Activated T-helper 1 cell treated with anti-CD3 and anti-CD28 coated beads, Interleukin-12 subunit alpha, Interleukin-12 subunit beta, Interleukin-2, Interleukin-4 antibody, amounts not matched to agents 30 ng/mL and 10 ng/mL and 1 ng/mL, durations not matched to agents 14 hours and 24 hours and 36 hours (primary cell): ENCODE measurements at places on chromosomes 16 and 17.
A peak's percentile ranks its signal among the peaks of the same experiment; 100 is the strongest.

- no peak overlapping the region for H3K4me3 ChIP-seq
- H3K4me1 ChIP-seq = no peaks in the 10 kb centered on the region
- H3K36me3 ChIP-seq = no peaks in the 10 kb centered on the region
- H3K27me3 ChIP-seq = no peaks in the 10 kb centered on the region
- DNase-seq = no peak
These were observed 14.1 kb upstream of the CCDC154 start for GRCh38 chr16:1458336-1458976.

GRCh38 chr17:57086069-57086930 is 1.3 kb downstream of the AKAP1 start:
- H3K27ac ChIP-seq = peak overlapping the region; percentile 54
- peak overlapping the region; percentile 87 for H3K4me3 ChIP-seq
- peaks cover 5% of the 10 kb centered on the region for H3K36me3 ChIP-seq
- peak; percentile 22 for DNase-seq
- H3K4me1 ChIP-seq = peaks cover 29% of the 10 kb centered on the region
- peaks cover 3% of the 10 kb centered on the region for H3K27me3 ChIP-seq

GRCh38 chr17:45150911-45151809 is 2.9 kb downstream of the HEXIM1 start:
- H3K36me3 ChIP-seq = peaks cover 17% of the 10 kb centered on the region
- DNase-seq = no peak
- H3K4me1 ChIP-seq = peaks cover 28% of the 10 kb centered on the region
- peak overlapping the region; percentile 96 for H3K4me3 ChIP-seq
- H3K27me3 ChIP-seq = no peaks in the 10 kb centered on the region
- peak overlapping the region; percentile 67 for H3K27ac ChIP-seq

- peaks cover 25% of the 10 kb centered on the region for H3K36me3 ChIP-seq
- H3K4me3 ChIP-seq = no peak overlapping the region
- H3K27me3 ChIP-seq = no peaks in the 10 kb centered on the region
- DNase-seq = peak; percentile 14
These were observed 64.0 kb downstream of the MYO18A start for GRCh38 chr17:29115961-29116803.

- peak within 1 kb of the TSS; percentile 98 for H3K27ac ChIP-seq
- no peaks in the 10 kb centered on the region for H3K36me3 ChIP-seq
- DNase-seq = peak; percentile 92
- peaks cover 6% of the 10 kb centered on the region for H3K27me3 ChIP-seq
- peaks cover 14% of the 10 kb centered on the region for H3K4me1 ChIP-seq
These were observed at the start of gene FAM234A for GRCh38 chr16:234468-235305. TSS of gene FAM234A (plus strand) at chr16:234821. CDS start at chr16:254414, 19,593 bp downstream.

DNA sequence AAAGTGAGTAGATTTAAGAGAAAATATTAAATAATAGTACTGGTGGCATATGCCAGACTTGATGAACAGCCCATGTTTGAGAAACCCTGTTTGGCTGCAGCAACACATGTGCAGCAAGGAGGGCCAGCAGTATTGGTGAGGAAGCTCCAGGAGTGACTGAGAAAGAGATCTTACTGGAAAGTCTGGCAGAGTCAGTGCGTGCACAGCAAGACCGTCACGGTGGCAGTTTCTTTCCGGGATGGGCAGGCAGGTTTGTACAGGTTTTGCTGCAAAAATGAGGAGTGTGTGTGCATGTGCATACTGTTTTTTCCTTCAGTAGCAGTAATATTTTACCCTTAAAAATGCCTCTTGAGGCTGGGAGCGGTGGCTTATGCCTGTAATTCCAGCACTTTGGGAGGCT is 41.4 kb downstream of the KSR1 start:
- no peak overlapping the region for H3K27ac ChIP-seq
- peaks cover 53% of the 10 kb centered on the region for H3K4me1 ChIP-seq
- no peaks in the 10 kb centered on the region for H3K27me3 ChIP-seq
- no peak for DNase-seq
- H3K4me3 ChIP-seq = no peak overlapping the region

- no peaks in the 10 kb centered on the region for H3K36me3 ChIP-seq
- DNase-seq = no peak
- H3K4me1 ChIP-seq = no peaks in the 10 kb centered on the region
- H3K4me3 ChIP-seq = no peak overlapping the region
- no peak overlapping the region for H3K27ac ChIP-seq
These were observed 370.1 kb upstream of the ZFHX3 start for GRCh38 chr16:73418051-73418450.

GRCh38 chr16:78869492-78869891 is 731.0 kb downstream of the MAF start:
- no peak overlapping the region for H3K27ac ChIP-seq
- H3K4me3 ChIP-seq = no peak overlapping the region
- H3K4me1 ChIP-seq = no peaks in the 10 kb centered on the region
- no peaks in the 10 kb centered on the region for H3K27me3 ChIP-seq
- H3K36me3 ChIP-seq = no peaks in the 10 kb centered on the region

GRCh38 chr16:89295071-89295900 is 77.8 kb downstream of the ZNF778 start:
- no peak overlapping the region for H3K4me3 ChIP-seq
- H3K36me3 ChIP-seq = peaks cover 7% of the 10 kb centered on the region
- H3K27ac ChIP-seq = no peak overlapping the region
- no peaks in the 10 kb centered on the region for H3K27me3 ChIP-seq

DNA sequence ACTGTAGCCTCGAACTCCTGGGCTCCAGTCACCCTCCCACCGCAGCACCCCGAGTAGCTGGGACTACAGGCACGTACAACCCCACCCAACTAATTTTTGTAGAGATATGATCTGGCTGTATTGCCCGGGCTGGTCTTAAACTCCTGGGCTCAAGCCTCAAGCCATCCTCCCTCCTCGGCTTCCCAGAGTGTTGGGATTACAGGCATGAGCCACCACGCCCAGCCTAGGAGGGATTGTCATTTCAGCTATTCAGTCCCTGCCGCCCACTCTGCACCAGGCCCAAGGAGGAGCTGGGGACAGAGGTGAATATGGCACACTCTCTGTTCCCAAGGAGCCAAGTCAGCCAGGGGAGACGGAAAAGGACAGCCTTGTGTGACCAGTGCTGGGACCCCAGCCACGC is 256.2 kb downstream of the PARN start:
- H3K4me3 ChIP-seq = no peak overlapping the region
- no peak overlapping the region for H3K27ac ChIP-seq
- H3K36me3 ChIP-seq = no peaks in the 10 kb centered on the region
- H3K4me1 ChIP-seq = no peaks in the 10 kb centered on the region
- DNase-seq = no peak
- no peaks in the 10 kb centered on the region for H3K27me3 ChIP-seq

DNA sequence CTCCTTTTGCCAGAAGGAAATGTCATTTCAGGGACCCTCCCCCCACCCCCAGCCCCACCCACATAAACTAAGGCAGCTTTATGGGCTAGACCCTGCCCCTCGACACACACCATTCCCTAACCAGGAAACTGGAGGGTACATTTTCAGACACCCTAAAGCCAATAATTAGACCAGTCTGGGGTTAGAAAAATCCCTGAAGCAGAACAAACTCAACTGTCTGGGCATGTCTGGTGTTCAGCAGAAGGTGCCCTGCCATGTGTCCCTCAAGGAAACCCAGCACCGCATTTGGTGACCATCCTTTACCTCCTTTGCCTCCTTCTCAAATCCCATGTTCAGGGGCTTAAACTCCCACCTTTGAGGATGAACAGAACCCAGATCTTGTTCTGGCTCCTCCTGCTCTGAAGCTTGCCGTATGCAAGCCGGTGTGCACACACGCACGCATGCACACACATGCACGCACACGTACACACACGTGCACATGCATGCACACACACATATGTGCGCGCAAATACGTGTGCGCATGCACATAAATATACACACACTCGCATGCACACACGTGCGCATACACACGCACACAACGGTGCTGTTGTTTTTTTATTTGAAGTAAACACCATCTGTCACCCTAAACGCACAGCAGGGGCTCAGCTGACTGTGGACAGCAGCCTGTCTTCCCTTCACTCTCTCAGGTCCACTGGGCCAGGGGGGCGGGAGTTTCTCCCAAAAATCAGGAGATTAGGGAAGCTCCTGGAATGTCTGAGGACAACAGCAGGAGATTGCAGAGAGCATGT is 156.8 kb upstream of the TNRC6C start:
- peaks cover 37% of the 10 kb centered on the region for H3K27me3 ChIP-seq
- H3K27ac ChIP-seq = no peak overlapping the region
- H3K4me3 ChIP-seq = no peak overlapping the region
- no peaks in the 10 kb centered on the region for H3K4me1 ChIP-seq
- no peak for DNase-seq

DNA sequence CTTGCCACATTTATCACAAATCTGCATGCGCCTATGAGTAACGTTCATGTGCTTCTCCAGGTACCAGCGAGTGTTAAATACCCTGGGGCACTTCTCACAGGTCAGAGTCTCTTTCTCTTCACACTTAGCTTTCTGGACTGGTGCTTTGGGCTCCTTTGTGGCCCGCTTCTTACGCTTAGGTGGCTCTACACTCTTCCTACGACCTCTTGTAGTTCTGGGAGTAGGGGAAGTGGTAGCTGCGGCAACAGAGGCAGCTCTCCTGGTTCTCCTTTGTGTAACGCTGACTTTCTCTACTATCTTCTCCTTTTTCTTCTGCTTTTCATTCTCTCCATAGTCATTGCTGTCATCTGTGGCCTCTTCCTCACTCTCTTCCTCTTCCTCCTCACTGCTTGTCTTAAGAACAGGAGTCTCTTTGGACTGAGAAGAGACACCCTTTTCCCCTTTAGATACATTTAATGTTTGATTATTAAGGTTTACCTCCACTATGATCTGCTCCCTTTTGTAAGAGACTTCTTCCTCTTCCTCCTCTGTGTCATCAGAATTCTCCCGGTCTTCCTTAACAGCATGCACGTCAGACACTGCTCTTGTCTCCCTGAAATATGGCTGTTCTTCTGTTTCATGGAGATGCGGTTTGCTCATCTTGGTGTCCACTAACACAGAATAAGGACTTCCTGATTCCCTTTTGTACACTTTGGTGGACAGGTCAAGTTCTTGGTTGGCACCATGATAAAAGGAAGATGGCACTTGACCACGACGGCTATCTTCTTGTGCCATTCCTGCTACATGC is 45.0 kb downstream of the ZNF652 start:
- H3K27ac ChIP-seq = no peak overlapping the region
- no peak overlapping the region for H3K4me3 ChIP-seq
- DNase-seq = no peak
- peaks cover 14% of the 10 kb centered on the region for H3K36me3 ChIP-seq
- H3K4me1 ChIP-seq = peaks cover 30% of the 10 kb centered on the region

- peaks cover 12% of the 10 kb centered on the region for H3K27me3 ChIP-seq
- H3K27ac ChIP-seq = no peak overlapping the region
- H3K36me3 ChIP-seq = no peaks in the 10 kb centered on the region
- no peak for DNase-seq
- no peaks in the 10 kb centered on the region for H3K4me1 ChIP-seq
These were observed 40.1 kb upstream of the ZFP90 start for GRCh38 chr16:68499006-68499405.

DNA sequence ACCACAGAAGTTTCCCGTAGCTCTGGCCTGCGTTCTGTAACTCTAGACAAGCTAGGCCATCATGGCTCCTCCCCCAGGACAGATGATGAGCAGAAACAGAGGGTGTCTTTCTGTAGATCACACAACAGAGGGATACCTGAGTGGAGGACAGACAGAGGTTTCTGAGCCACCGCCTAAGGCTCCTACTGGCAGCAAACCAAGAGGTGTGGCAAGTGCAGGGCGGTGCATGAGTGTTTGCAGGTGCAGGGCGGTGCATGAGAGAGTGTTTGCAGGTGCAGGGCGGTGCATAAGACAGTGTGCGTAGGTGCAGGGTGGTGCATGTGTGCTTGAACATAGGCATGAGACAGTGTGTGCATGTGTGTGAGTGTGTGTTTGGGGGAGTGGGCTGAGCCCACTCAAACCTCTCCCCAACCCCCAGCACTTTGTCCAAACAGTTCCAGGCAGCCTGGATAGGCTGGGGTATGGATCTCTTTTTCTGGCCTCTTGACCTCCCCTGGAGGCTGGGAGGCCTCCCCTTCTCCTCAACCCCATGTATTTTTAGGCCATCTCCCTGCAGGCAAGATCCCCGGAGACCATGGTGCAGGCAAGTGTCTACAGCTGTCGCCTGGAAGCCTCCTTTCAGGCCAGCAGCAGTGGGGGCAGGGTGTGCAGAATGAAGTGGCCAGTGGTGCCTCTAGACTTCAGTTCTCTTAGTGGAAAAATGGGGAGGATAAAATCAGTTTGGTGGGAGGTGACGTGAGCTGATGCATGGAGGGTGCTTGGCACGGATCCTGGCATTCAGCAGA is 53.4 kb upstream of the CBX4 start:
- no peak overlapping the region for H3K27ac ChIP-seq
- no peaks in the 10 kb centered on the region for H3K4me1 ChIP-seq
- no peaks in the 10 kb centered on the region for H3K36me3 ChIP-seq
- H3K27me3 ChIP-seq = peaks cover 10% of the 10 kb centered on the region
- H3K4me3 ChIP-seq = no peak overlapping the region

- no peak for DNase-seq
- H3K27ac ChIP-seq = no peak overlapping the region
- H3K27me3 ChIP-seq = no peaks in the 10 kb centered on the region
- H3K36me3 ChIP-seq = no peaks in the 10 kb centered on the region
These were observed 165.7 kb upstream of the CDH8 start for GRCh38 chr16:62201911-62202310.

GRCh38 chr16:29712809-29713208 is 33.0 kb downstream of the C16orf54 start:
- peaks cover 16% of the 10 kb centered on the region for H3K4me1 ChIP-seq
- no peak overlapping the region for H3K27ac ChIP-seq
- H3K27me3 ChIP-seq = peaks cover 6% of the 10 kb centered on the region

DNA sequence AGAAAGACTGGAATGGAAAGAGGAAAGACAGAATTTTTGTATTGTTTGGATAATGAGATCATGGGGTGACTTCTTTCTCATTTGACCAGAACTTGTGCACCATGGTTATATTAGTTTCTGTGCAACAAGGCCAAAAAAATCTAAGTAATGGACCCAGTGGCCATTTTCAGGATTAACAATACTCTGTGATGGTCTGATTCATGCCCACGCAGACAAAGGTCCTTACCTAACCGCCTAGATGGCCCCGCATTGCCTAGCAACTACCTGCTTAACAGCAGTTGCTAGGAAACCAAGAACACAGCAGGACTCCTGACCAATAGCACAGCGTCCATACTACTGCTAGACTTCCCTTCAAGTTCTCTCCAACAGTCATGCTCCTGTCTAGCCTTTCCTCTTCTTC is 22.4 kb downstream of the MIS12 start:
- peaks cover 20% of the 10 kb centered on the region for H3K4me1 ChIP-seq
- H3K27me3 ChIP-seq = no peaks in the 10 kb centered on the region
- no peak for DNase-seq
- H3K27ac ChIP-seq = no peak overlapping the region
- peaks cover 24% of the 10 kb centered on the region for H3K36me3 ChIP-seq

- H3K4me1 ChIP-seq = peaks cover 16% of the 10 kb centered on the region
- no peaks in the 10 kb centered on the region for H3K27me3 ChIP-seq
- H3K27ac ChIP-seq = no peak overlapping the region
- H3K4me3 ChIP-seq = no peak overlapping the region
These were observed 3.2 kb downstream of the MCRIP1 start for GRCh38 chr17:81829858-81830257.

- H3K4me1 ChIP-seq = peaks cover 85% of the 10 kb centered on the region
- no peaks in the 10 kb centered on the region for H3K27me3 ChIP-seq
- peaks cover 40% of the 10 kb centered on the region for H3K36me3 ChIP-seq
- H3K27ac ChIP-seq = peak overlapping the region; percentile 16
These were observed 49.3 kb downstream of the N4BP1 start for GRCh38 chr16:48560692-48561091.

GRCh38 chr17:45221081-45222013 is at the start of gene FMNL1:
TSS of gene FMNL1 (plus strand) at chr17:45221885. CDS start at chr17:45222125, 240 bp downstream.
- H3K36me3 ChIP-seq = peaks cover 48% of the 10 kb centered on the region
- no peaks in the 10 kb centered on the region for H3K27me3 ChIP-seq
- peak within 1 kb of the TSS; percentile 99 for H3K4me3 ChIP-seq
- H3K4me1 ChIP-seq = peaks cover 62% of the 10 kb centered on the region

- H3K4me3 ChIP-seq = no peak overlapping the region
- peaks cover 11% of the 10 kb centered on the region for H3K27me3 ChIP-seq
- no peak overlapping the region for H3K27ac ChIP-seq
These were observed 10.6 kb upstream of the AATK start for GRCh38 chr17:81176666-81177065.
